Effector CD8-positive, alpha-beta T cell (primary cell): ENCODE measurements at places on chromosomes 4 and X.

GRCh38 chrX:119816300-119816699 is 24.9 kb upstream of the RPL39 start:
- no peak for DNase-seq

GRCh38 chr4:1206299-1207156 is 34.1 kb upstream of the SPON2 start:
- no peak for DNase-seq

GRCh38 chr4:119039779-119040178 is 95.9 kb upstream of the MYOZ2 start:
- DNase-seq: no peak

DNA sequence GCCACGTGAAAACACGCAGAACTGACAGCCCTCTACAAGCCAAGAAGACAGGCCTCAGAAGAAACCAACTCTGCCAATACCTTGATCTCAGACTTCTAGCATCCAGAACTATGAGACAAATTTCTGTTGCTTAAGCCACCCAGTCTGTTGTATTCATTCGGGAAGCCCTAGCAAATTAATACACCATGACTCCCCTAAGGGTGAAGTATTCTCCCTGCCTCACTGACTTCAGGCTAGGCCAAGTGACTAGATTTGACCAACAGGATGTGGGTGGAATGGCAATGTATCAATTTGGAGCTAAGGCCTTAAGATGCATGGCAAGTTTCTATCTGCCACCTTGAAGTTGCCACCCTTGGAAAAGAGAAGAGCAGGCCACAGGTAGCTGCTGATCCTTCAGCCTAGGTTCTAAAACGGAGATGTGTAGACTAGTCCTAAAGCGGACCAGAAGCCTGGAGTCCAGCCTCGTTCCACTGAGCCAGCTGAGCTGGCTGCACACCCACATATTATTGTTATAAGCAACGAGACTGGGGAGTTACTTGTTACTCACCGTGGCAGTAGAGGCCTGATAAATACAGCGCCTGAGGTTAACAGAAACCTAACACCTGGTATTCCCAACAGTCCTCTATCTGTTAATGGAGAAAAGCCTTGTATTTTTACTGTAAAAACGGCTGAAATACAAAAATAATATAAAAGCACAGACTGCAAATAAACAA is 16.4 kb downstream of the SCARB2 start:
- no peak for DNase-seq

GRCh38 chr4:100796332-100796731 is 278.5 kb upstream of the EMCN start:
- no peak for DNase-seq

DNA sequence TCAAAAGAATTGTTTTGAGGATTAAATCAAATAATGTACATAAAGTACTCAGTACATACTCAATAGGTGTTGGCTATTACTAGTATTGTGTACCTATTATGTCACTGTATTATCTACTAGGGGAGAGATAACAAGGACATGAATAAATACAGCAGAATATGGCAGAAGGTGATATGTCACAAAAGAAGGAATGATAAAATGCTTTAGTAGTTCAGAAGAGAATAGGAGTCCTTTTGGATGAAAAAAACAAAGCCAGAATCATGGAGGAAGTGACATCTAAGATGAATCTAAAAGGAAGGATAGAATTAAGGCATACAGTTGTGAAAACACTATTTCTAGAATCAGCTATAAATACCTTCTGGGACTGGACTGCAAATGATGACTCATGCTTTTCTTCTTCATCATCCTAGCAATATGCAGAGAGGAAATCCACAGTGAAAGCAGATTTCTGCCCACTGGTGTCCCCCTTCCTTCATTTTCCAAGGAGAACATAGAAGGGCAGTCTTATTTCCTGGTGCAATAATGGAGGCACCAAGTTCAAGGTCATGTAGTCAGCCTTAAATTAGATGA is 98.7 kb downstream of the GLUD2 start:
- DNase-seq: no peak

DNA sequence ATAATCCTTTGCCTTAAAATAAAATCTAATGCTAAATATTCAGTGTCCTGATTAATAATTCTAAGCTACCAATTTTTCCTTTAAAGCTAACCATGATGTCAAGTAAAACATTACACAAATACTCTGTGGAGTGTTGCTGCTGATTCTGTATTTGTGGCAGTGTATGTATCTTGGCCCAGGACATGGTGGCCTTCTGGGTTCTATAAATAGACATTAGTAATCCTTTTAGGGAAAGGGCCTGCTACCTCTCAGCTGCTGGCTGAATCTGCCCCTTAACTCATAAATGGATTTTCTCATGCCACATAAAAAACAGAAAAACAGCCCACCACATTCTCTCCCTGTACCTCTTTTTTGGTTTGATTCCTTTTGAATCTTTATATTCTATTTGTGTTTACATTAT is 1.2 kb upstream of the XK start:
- DNase-seq: no peak

DNA sequence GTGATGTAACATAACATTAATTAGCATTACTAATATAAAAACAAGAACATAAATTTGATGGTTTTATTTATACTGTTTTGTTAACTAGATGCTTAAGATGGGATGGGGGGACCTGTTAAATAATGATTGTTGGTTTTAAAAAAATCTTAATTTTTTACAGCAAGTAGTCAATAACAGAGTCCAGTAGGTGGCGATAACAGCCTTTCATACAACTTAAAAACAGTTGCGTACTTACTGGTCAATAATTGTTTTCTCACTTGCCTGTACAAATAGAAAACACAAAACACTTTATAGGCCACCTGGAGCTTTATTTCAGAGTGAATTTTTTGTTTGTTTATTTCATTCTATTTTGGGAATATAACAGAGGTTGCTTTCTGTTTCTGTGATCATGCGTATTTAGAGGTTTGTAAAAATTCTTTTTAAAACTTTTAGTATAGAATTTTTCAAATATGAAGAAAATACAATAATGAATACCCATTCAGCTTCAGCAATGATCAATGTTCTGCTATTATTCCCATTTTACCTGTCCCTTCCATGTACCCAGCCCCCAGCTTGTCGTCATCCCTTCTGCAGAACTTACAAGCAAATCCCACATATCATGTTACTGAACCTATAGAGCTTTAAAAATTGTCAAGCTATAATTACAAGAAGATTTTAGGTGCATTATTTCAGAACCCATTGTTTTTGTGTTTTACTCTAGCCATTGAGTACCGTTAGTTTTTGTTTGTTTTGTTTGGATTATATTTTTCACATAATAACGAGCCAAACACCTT is 97.1 kb downstream of the MRPL1 start:
- no peak for DNase-seq

DNA sequence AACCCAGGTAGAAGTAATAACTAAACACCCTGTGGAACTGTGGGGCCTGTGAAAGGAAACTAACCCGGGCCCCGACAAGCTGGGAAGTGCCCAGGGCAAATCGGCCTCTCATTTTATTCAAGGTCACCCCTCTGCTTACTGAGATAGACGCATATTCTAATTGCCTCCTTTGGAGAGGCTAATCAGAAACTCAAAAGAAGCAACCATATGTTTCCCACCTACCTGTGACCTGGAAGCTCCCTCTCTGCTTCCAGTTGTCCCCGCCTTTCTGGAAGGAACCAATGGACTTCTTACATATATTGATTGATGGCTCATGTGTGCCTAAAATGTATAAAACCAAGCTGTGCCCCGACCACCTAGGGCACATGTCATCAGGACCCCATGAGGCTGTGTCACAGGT is 23.1 kb upstream of the DHRSX start:
- DNase-seq: no peak

GRCh38 chr4:836750-837301 is 10.9 kb upstream of the CPLX1 start:
- DNase-seq: no peak

- DNase-seq: no peak
Observed at GRCh38 chr4:139014371-139015268, 961 bp upstream of the NOCT start.
